Effector CD4-positive, alpha-beta T cell (primary cell): ENCODE measurements at places on chromosomes 7 and 10.

DNA sequence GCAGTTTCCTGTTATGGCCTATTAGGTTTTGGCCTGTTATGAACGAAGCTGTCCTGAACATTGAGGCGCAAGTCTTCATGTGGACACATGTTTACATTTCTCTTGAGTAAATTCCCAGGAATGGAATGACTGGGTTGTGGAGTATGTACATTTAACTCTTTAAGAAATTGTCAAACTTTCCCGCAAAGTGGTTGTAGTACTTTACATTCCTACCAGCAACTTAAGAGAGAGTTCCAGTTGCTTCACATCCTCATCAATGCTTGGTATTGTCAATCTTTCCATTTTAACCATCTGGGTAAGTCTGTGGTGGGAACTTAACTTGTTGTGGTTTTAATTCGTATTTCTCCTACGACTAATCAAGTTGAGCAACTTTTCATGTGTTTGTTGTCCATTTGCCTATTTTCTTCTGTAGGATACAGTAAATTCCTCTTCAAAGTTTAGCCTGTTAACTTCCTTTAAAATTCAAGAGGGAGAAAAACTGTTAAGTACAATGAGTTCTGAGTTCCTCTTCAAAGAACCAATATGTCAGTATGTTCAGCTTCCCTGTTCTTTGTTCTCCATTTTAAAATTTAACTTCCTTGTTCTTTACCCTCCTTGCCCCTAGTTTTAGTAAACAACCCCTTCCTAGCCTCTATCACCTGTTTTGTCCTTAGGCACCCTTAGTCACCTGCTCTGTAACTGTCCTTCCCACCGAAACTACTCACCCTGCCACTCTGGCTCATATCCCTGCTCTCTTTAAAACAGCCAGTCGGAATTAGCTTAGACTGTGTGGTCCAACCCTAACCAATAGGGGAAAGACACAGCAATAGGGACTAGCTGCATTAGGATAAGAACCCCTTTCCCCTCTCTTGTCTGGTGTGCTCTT is 74.0 kb downstream of the FAM241B start:
- no peak for DNase-seq

DNA sequence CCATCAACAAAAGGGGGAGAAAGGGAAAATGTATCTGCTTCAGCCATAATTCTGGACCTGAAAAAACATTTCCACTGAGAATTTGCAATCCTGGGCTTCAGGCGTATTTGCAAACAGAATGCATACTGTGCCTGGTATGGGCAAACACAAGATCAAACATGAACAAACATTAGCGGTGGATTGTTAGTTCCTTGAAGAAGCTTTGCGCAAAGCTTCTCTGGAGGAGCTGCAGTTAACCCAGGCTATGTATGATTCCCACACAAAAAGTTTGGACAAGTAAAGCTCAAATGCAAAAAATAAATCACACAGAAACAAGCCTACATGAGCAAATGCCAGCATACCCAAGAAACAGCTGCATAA is 20.4 kb upstream of the HILPDA start:
- no peak for DNase-seq

DNA sequence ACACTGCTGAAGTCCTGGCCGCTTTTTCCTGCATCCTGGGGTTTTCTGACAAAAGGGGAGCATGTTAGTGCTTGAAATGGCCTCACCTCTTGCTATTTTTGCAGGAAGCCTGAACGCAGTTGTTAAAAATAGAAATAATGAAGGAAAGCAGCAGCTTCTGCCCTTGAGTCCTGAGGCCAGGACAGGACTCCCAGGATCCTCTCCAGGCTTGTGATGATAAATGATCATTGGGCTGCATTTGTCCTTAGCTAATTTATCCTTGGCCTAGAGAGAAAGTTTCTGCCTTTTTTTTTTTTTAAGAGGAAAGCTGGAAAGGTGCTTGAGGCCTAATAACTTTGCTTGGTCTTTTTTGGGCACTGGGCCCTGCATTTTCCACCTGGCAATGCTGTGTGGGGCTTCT is 17.7 kb upstream of the FAM20C start:
- DNase-seq, result no peak

DNA sequence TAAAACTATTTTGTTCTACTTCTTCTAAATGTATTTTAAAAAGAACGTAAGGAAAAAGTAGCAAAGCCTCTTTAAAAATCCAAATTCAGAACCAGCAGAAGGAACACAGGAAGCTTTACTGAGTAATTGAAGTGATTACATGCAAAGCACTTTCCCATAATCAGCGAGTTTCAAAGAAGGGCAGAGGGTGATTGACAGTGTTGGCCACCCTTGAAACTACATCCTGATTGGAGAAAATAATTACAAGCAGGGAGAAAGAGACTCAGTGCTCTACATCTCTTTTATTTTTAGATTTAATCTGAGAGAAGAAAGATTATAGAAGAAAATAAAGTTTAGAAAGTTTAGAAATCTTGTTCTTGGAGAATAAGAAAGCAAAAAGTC is 20.3 kb upstream of the HGF start:
- no peak for DNase-seq

DNA sequence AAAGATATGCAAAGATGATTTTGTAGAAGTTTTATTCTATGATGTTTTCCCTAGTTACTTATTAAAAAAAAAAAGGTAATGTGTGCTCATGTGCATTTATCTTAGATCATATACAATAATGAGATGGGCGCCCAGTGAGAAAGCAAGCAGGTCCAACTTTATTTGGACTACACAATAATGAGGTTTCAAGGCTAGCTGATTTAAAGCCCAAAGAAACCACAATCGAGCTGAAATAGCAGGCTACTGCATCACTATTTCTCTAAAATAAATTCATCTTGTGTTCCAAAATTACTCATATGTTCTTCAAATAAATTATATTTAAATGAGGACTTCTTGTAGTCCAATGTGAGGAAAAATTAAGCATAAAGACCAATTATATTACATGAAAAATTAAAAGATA is 110.1 kb downstream of the JMJD1C start:
- no peak for DNase-seq

- no peak for DNase-seq
Observed at GRCh38 chr10:102795453-102796406, 41.5 kb downstream of the CYP17A1 start.

- no peak for DNase-seq
Observed at GRCh38 chr10:110817614-110818013, 54.1 kb upstream of the PDCD4 start.

- DNase-seq, result no peak
Observed at GRCh38 chr10:85604884-85605283, 761.7 kb downstream of the GRID1 start.

- no peak for DNase-seq
Observed at GRCh38 chr10:132982301-132982989, 40.1 kb upstream of the CFAP46 start.

DNA sequence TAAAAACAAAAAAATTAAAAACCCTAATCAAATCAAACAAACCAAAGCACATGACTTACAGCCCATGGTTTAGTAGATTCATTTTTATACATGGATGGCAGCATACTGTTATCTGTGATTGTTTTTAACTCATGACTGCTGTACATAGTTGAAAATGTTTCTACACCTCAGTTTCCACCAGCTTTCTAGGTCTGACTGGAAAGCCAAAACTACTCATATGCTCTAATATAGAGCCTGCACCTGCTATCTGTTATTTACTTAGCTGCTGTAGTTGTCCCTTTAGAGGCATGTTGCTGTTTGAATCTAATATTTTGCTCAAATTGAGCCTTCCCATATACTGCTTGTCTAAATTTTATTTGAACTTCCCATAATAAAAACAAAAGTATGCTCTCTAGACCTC is 289.9 kb upstream of the LRRN3 start:
- no peak for DNase-seq
